ENCODE measurements at places on chromosomes 4 and X.

DNA sequence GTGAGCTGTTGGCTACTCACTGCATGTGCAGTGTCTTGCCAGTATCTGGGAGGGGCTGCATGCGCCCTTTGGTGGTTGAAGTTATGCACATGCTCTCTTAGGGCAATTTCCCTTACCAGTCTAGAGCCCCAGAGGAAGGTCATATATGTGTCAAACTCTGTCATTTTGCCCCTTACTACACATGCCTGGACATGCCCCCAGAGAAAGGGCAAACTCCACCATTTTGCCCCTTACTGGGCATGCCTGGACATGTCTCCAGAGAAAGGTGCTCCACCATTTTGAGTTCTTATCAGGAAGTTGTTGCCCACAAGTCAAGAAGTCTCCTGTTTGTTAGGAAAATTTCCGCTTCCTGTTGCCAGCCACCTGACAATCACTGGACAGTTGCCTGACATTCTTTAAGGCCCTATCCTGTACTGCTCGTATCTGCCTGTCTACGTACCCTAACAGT, 56.4 kb upstream of the PLAC8 start:
- no peak for DNase-seq

DNA sequence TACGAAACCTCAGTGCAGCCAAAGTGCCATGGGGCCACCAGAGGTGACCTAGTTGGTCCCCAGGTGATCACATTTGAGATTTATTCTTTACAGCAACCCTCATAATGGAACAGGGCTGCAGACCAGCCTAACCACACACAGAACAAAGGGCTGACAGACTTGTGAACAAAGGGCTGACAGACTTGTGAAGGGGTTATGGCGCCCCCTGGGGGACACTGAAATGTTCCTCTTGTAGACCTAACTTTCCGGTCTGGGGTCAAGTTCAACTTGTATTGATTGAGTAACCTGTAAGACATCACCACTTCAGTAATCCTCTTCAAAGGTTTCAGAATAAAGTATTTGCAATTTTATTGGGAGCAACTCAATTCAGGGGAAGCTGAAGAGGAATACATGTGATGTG, 175.9 kb upstream of the RPS6KA3 start:
- DNase-seq, result peak; percentile 67

DNA sequence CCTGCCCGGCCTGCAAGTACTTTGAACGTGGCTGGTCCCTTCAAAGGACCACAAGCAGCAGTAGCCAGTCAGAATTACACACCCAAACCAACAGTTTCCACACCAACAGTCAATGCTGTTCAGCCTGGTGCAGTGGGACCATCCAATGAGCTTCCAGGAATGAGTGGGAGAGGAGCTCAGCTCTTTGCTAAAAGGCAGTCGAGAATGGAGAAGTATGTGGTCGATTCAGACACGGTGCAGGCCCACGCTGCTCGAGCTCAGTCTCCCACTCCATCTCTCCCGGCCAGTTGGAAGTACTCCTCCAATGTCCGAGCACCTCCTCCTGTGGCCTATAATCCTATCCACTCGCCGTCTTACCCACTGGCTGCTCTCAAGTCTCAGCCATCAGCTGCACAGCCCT, 104.4 kb upstream of the MYOZ2 start:
- no peak for DNase-seq

- no peak for DNase-seq
These were observed 815.1 kb upstream of the POU3F4 start for GRCh38 chrX:82692991-82693390.

DNA sequence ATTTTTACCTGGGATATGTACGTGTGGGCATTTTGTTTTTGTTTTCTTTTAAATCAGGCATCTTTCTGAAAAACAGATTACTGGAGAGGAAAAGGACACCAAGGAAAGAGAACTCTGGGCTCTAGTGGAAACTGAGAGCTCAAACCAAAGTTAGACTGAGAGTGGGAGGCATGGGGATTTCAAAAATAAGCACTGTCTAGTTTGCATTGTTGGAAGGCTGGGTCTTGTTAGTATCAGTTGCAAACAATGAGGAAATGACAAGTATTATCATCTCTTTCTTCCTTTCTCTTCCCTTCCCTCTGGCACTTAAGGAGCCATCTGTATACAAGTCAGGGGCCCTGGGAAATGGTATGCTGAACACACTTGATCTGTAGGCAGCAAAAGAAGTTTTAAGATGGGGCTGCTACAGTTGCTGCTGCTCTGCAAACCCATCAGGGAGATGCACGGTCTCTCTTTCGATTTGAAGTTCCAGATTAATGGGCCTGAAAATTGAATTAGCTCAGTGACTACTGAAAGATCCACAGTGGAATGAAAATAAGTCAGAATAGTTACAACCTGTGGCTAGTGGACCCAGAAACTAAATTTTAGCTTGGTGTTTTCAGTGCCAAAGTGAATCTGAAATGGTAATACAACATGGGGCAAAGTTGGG, 48.0 kb upstream of the GRXCR1 start:
- no peak for DNase-seq

GRCh38 chr4:1830642-1831228, 25.2 kb downstream of the LETM1 start:
- no peak for DNase-seq

DNA sequence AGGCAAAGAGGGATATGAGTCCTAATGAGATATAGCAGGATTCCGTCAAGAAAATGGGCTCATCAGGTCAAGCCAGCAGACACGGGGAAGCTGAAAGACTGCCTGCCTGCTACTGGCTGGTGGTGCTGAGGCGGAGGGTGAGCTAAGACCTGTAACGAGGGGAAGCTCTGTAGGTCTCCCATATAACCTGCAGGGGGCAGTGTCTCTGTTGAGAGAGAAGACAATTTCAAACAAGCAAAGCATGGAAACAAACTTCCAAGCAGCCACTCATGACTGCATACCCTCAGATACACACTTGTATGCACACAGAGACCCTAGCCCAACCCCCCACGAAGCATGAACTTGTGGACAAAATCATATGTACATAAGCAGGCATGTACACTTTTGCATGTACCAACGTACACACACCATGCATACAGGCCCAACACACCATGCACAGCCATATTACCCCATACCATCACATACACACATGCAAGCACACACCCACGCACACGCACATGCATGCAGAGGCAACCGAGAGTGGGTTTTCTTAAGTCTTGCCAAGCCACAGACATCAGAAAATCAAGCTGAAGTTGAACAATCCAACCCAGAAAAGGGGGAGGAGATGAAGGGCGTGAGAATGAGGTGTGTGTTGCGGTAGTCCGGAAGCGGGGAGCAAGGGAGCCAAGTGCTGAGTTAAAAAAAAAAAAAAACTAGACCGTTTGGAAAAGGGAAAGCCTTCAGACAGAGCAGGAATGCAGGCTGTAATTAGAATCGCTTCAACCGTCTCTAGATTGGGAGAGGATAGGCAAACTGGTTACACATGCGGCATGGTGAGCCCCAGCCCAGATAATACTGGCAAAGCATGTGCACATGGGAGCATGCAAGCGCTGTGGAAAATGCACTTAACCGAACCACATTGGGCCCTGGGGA, 71.0 kb downstream of the PJA1 start:
- peak; percentile 44 for DNase-seq

DNA sequence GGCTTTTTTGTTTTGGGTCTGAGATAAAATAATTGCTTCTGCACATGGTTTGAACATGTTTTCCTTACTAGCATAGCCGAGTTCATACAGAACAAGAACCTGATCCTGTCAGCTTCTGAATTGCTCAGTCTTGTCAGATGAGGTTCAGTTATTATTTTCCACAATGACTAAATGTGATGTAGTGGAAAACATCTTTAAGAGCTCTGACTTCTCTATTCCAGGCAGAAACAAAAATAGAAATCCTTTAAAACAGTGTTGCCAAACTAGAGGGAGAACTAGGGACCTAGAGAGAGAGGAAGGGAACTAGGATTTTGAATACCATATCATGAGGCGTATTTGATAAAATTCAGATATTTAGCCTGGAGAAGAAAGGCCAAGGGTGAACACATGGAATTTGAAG, 2.0 kb downstream of the ATP6AP2 start:
- no peak for DNase-seq

- no peak for DNase-seq
These were observed 3.8 kb downstream of the RGS12 start for GRCh38 chr4:3296651-3297050.

- DNase-seq, result no peak
These were observed 459.7 kb upstream of the TRAM1L1 start for GRCh38 chr4:117545039-117545438.

GRCh38 chr4:116839826-116840225, 245.6 kb downstream of the TRAM1L1 start:
- no peak for DNase-seq

- DNase-seq, result no peak
These were observed 174.4 kb upstream of the TBC1D9 start for GRCh38 chr4:140930557-140930956.

DNA sequence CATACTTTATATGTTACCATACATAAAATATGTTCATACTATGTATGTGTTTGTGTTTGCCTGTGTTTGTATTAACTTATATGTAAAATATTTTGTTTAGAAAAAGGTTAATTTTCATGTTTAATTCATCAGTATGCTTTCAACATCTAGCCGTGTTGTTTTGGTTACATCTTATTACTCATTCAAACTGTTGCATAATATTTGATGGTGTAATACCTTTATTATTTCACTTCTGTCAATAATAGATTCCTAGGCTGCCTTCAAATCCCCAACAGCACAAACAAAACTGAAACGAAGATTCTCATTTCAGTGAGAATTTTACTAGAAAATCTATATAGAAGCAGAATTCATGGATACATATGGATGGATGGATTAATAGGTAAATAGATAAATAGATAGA, 462.3 kb upstream of the ADGRL3 start:
- no peak for DNase-seq

DNA sequence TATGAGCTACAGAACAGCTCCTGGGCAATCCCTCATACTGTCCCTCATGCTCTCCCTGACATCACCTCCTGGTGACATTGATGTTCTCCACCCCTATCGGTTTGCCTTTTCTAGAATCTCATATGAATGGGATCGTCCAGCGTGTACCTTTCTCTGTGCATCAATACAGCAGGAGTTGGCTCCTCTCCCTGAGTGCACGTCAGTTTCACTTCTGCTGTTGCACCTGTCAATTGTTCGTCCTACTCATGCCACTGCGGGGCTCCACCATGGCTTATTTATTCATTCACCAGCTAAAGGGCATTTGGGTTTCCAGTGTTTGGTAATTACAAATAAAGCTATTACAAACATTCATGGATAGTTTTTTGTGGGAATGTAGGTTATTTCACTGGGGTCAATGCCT, 269.1 kb upstream of the ZFP42 start:
- no peak for DNase-seq

- no peak for DNase-seq
These were observed 9.0 kb downstream of the KLHL8 start for GRCh38 chr4:87211249-87211952.

GRCh38 chrX:12206413-12206812, 68.1 kb downstream of the FRMPD4 start:
- DNase-seq, result no peak

- DNase-seq, result no peak
These were observed 1.3 kb downstream of the NOP14 start for GRCh38 chr4:2961811-2962441.

DNA sequence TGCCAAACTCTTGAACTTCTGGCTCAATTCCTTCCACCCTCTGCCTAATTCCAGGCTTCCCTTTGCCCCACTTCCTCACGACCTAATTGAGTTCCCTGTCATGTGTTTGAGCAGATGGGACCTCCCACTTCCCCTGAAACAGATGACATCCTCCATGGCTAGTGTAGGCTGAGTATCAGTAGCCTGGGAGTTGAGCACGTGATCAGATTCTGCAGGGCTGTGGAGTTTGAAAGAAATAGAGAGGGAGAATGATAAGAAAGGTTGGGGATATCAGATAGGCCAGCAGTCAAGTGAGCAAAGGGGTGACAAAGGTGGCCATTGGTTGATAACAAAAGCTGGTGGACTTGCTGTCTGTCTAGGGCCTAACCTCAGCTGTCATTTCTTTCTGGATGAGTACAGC, 18.8 kb upstream of the NWD2 start:
- no peak for DNase-seq

GRCh38 chr4:100566396-100566795, 48.6 kb upstream of the EMCN start:
- DNase-seq, result no peak

DNA sequence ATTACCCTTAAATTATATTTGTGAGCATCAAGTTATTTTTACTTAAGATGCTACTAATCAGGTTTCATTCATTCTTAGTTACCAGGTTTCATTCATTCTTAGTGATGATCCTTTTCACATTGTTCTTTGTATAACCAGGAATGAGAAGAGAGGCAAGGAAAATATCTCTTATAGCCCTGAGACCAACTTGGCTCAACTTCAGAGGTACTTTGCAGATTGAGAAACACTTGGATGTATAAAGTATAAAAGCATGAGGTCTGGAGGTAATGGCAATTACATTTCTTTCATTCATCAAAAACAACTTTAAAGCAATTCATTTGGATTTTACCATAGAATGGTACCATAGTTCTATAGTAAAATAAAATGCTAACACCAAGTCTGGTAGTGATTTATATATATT, 231.0 kb downstream of the PRDM5 start:
- DNase-seq, result no peak

- DNase-seq, result no peak
These were observed 6.1 kb upstream of the PAGE1 start for GRCh38 chrX:49701933-49702332.

- DNase-seq, result no peak
These were observed 202.9 kb downstream of the CFAP299 start for GRCh38 chr4:80538276-80538926.

- DNase-seq, result no peak
These were observed 53.4 kb upstream of the ATP8A1 start for GRCh38 chr4:42710329-42710728.

- no peak for DNase-seq
These were observed 28.3 kb upstream of the MAGEC2 start for GRCh38 chrX:142233400-142233799.

DNA sequence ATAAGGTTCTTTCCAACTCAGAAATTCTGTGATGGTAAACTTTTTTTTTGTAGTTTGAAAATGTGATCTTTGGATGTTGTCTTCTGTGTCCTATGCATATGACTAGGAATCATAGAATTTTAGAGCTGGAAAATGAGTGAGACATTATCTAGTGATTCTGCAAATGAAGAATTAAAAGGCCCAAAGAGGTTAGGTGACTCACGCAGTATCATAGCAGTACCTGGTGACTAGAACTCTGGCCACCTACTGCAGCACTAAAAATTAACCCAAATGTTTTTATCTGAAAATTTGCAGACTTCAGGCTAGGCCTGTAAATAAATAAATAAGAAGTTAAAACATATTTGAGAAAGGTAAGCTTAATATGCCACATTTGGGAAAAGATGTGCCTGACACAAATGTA, 52.8 kb downstream of the NFKB1 start:
- no peak for DNase-seq

DNA sequence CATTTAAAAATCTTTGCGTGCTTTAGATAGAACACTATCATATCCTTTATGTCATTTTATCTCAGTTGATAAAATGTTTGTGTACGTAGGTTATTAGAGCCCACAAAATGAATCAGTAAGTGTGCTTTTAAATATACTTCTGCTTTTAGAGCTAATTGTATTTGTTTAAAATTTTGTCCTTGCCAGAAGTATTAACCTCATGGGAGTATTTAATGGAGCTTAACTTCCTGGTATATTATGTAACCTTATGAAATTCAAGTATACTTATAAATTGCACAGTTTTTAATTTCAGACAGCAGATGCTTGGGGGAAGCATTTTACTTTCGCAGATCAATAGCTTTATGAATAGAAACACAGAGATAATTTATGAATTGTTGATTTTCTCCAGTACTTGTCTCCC, 90.2 kb downstream of the DIPK2B start:
- no peak for DNase-seq
